ENCODE measurements at places on chromosomes 7 and 10.

GRCh38 chr7:139118805-139119485 lies 9.4 kb upstream of the ZC3HAV1 start:
- no peak for DNase-seq

GRCh38 chr7:25333296-25333928 lies 105.1 kb upstream of the NPVF start:
- no peak for DNase-seq

GRCh38 chr10:9163699-9164098 lies 1109.2 kb downstream of the GATA3 start:
- no peak for DNase-seq

- no peak for DNase-seq
Measured at GRCh38 chr7:34227525-34227924, 322.2 kb downstream of the BMPER start.

GRCh38 chr10:43846187-43846680 lies 197.6 kb upstream of the ZNF32 start:
- no peak for DNase-seq

DNA sequence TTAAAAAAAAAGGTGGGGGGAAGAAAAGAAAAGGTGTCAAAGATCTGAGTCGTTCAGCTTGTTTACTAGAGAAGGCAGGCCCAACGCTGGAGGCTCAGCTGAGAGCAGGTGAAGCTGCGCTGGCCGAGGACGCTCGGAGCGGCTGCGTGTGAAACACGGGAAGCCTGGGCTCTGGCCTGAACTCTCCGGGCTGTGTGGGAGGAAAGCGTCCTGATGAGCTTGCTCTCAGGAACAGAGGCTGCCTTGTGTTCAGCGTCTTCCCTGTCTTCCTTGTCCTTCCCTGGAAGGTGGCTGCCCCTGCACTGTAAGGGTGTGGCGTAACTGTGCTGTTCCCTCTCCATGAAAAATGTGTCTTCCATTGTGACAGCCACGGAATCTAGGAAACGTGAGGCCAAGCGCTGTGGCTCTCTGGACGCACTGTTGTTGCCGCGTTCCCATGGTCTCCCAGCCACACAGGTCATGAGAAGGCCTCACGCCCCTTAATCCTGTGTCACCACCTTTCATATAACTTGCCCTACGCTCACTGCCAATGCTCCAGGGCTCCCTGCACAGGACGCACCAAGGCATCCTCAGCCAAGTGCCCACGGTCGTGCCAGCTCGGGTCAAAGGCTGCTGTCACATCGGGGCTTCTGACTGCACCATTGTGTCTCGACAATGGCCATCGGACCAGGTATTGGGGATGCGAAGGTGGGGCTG lies 15.8 kb downstream of the IL15RA start:
- DNase-seq: no peak

- DNase-seq: peak; percentile 9
Measured at GRCh38 chr7:30671793-30672465, 10.3 kb downstream of the CRHR2 start.

DNA sequence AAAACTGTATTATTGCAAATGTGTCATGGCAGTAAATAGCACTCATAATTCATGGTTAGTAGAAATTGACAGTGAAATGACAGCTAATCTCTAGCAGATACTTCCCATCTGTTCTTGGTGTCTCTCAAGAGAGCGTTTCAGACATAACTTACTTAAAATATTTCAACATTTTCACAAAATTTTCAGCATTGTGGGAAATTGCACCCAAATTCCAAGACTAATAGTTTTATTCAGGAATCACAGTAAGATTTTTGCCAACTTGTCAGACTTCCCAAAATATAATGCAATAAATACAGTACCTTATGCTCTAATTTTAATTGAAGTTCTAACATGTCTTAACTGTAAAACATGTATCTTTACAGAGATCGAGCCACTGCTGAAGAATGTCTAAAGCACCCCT lies 41.2 kb downstream of the STK17A start:
- no peak for DNase-seq

DNA sequence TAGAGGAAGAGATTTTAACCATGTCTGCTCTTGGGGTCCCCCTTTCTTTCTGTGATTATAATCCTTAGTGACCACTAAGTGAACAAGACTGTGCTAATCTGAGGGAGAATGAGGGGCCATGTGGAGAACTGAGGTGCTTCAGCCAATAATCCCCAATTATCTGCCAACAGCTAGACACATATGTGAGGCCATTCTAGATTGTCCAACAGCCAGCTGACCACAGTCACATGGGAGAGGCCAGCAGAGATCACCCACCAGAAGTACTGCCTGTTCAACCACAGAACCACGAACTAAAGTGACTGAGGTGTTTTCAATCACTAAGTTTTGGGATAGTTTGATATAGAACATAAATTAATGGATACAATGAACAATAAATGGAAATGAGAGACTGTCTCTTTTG lies 74.3 kb downstream of the SEMA3E start:
- no peak for DNase-seq

- DNase-seq: no peak
Measured at GRCh38 chr10:26642896-26643653, 54.4 kb upstream of the PDSS1 start.

GRCh38 chr10:46217752-46218453 lies 68.9 kb upstream of the ANTXRL start:
- DNase-seq: no peak

- no peak for DNase-seq
Measured at GRCh38 chr7:22443370-22444180, 56.4 kb downstream of the STEAP1B start.

DNA sequence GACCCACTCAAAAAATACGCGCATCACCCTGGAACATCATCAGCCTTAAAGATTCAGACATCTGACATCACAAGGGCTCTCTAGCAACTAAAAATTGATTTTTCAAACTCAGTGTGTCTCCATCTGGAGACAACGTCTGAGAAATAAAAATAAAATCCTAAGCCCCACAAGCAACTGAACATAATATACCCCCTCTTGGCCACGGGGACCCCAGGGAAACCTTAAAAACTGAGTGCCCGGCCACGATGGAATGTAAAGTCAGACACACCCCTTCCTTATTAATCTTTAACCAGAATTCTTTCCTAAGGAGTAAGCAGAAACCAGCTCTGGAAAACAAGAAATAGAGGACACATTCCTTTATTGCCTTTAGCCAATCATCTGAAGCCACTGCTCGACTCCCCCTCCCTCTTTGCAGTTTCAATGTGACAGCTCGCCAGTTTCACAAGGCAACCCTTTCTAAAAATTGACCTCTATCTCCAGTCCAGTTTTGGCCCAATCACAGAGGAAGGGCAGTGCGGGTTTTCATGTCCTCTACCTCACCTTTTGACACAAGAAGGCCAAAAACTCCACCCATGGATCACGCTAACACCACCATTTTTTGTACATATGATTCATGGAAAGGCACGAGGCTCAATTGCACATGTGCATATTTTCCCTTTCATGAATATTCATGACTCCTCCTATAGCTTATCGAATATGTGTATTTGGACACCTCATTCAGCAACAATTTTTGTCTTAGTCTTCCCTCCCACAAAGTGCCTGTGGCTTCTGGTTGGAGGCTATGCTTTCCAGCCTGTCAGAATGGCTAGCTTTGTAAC lies 24.2 kb downstream of the IFIT3 start:
- DNase-seq: peak; percentile 99

GRCh38 chr7:36280840-36281812 lies 108.5 kb upstream of the ANLN start:
- DNase-seq: no peak

GRCh38 chr10:81814842-81815241 lies 60.2 kb upstream of the NRG3 start:
- DNase-seq: no peak

DNA sequence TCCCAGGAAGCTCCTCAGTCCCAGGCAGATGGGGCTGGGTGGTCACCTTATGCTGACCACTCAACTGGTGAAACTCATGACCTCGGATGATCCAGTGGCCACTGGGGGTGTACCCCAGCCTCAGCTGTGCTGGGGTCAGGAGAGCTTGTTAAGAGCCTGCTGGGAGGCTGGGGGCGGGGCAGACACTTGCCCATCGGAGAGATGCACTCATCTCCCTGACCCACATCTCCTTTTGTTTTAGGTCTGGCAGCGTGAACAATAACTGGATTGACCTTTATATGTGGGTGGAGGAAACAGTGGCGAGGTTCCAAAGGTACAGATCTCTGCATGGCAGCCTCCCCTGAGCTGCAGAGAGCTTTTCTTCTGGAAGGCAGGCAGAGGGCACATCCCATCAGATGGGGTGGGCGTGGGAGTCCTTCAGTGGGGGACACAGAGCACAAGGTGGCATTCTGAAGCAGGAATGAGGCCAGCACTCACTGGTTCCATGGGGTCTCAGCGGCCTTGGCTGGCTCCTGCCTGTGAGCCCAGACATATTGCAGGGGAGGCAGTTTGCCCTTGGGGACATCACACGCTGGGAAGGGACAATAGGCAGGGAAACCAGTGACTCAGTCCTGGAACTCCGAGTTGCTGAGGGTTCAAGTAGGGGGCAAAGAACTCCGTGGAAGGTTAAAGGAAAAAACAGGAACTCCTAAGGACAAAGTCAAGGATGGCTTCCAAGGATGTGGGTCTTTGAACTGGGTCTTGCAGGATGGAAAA lies 5.2 kb downstream of the ANTXRL start:
- no peak for DNase-seq

- DNase-seq: no peak
Measured at GRCh38 chr7:82247814-82248433, 195.7 kb downstream of the CACNA2D1 start.

DNA sequence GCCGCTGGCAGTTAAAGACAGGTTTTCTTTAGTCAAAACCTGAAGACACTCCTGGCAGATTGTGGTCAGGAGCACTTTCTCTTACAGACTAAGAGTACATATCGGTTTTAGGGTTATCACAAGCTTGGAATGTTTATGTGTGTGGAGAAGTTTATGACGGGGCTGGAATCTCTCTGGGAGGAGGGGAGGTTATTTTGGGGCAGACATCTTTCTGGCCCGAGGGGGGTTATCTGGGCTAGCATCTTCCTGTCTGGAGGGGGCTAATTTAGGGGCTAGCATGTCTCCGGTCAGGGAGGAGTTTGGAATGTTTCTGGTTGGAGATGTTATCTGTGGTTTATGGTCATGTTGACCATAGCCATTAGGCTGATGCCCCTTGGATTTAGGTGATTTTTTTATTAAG lies 141.2 kb upstream of the KIF5B start:
- DNase-seq: no peak

DNA sequence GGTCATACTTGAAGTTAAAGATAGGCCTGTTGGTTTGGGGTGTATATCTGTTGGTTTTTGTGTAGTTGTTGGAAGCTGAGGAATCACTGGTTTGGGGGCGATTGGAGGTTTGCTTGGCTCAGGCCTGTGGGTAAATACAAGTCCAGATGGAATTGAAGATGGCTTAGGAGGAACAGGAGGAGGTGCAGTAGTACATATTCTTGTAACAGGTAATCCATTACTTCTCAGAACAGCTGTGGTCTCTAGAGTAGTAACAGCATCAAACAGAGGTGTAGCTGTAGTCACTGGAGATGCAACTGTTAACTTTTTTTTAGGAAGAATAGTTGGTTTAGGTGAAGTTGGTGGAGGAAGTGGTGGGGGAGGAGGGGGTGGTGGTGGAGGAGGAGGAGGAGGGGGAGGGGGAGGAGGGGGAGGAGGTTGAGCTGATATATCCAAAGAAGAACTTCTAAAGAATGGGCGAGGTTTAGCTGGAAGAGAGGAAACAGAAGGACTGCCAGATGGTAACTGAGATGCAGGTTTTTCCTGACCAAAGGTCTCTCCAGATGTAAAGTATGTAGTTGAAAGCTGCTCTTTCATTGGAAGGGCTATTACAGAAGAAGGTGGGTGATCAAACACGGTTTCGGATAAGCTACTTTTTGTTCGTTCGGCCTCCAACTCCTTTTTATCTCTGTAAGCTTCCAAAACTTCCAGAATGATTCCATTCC lies 209.2 kb downstream of the PCLO start:
- DNase-seq: no peak

DNA sequence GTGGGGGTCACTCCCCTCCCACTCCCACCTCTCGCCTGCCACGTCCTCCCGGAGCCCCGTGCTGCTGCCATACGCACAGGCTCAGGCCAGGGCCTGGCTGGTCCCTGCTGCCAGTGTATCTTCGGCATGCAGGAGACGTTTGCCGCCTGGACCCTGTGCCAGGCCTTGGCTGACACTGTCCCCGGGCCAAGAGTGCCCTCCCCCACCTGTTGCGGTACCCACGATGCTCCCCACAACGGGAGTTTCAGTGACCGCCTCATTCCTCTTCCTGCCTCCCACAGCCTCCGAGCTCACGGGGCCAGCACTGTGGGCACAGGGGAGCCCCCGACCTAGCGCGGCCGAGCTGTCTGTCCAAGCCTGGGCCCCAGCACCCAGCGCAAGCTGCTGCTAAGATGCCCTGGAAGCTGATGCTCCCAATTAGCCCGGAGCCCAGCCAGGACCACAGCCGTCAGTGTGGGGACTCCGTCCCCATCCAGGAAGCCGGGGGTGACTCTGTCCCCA lies 7.4 kb downstream of the TTYH3 start:
- DNase-seq: no peak
